PC-9 (cell line): ENCODE measurements at places on chromosomes 7 and 10. TPM values are rescaled to one million over a fixed set of nuclear protein-coding genes. Genes with fewer than 3 reads are reported as not detected.

GRCh38 chr10:34089253-34089652, 725.8 kb downstream of the PARD3 start:
- no peak overlapping the region for H3K27ac ChIP-seq
- H3K27me3 ChIP-seq: no peaks in the 10 kb centered on the region
- no peaks in the 10 kb centered on the region for H3K36me3 ChIP-seq
- no peak overlapping the region for H3K4me3 ChIP-seq

DNA sequence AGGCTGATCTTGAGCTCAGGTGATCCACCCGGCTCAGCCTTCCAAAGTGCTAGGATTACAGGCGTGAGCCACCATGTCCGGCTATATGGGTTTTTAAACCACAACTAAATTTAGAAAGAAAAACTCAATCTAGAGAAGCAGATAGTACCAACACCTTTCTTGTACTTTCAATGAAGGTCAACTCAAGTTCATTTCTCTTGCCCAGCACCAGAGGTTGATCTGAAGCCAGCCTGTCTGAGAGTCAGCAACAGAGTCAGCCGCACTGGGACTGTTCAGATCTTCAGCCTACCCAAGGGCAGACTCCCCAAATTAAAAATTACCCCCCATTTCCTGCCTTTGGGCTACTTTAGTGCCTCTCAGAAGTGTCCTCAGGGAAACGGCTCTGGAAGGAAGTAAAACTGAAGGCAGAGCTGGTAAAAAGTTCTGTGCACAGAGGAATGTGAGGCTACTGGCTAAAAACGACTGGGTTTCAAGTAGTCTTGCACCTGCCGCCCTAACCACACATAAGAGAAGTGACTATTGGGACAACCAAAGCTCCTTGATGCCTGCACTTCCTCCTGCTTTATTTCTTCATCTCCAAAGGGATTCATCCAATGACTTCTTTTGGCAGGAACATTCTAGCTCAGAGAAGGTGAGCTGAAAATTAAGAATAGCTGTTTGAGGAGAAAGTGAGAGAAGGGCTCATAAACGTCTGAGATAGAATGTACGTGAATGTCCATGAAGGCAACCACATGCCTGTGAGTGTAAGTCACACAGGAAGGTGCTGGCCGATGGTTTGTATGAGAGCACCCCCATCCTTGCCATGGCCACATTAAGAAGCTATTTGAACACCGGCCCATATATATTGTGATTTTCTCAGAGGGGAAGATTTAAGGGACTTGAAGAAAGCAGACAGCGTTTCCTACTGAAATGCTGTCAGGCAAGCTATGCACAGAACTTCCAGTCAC, 142.4 kb upstream of the PRR15 start:
- no peak for DNase-seq
- H3K27me3 ChIP-seq: no peaks in the 10 kb centered on the region
- H3K27ac ChIP-seq: no peak overlapping the region
- no peaks in the 10 kb centered on the region for H3K4me1 ChIP-seq
- H3K4me3 ChIP-seq: no peak overlapping the region

DNA sequence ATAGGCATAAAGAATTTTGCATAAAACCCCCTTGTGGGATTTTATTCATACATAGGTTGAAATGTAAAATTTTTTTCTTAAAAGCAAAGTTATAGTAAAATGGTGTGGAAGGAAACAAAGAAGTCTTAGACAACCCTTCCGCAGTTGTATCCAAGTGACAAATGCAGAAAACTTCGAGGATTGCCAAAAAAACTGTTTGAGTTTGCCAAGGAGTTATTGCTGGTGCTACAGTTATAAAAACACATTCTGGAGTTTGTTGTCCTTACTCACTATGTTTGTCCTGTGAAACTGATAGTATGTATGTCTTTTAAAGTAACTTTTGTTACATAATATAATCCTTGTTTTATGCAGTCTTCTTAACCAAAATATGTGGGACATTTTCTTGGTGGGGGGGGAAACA, 120.3 kb downstream of the FOXP2 start:
- no peak overlapping the region for H3K4me3 ChIP-seq
- H3K27ac ChIP-seq: no peak overlapping the region
- no peaks in the 10 kb centered on the region for H3K27me3 ChIP-seq
- H3K36me3 ChIP-seq: no peaks in the 10 kb centered on the region
- DNase-seq: no peak
- no peaks in the 10 kb centered on the region for H3K4me1 ChIP-seq

- no peak overlapping the region for H3K27ac ChIP-seq
- H3K4me1 ChIP-seq: no peaks in the 10 kb centered on the region
- peaks cover 51% of the 10 kb centered on the region for H3K27me3 ChIP-seq
- no peak for DNase-seq
- no peak overlapping the region for H3K4me3 ChIP-seq
- H3K36me3 ChIP-seq: no peaks in the 10 kb centered on the region
Measured at GRCh38 chr7:137696988-137697387, 149.8 kb downstream of the DGKI start.

DNA sequence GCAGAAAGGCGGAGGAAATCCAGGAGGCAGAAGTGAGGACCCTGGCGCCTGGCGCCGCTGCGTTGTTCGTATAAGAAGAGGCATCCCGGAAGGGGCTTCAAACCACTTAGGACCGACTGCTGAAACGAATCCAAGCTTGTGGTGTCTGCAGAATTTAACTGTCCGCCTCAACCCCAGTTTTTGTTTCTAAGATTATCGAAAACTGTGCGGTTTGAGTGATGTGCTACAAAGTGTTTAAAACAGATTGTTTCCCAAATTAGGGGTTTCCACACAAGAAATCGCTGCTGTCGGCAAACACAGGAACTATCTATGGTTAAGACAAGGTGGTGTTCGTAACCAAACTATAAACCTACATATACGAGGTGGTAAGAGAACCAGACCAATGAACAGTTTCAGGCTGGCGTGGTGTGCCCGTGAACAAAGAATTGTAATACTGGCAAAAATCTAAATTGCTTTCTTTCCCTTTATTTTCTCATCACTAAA, 835 bp upstream of the DGKI start:
- no peaks in the 10 kb centered on the region for H3K27me3 ChIP-seq
- H3K4me3 ChIP-seq: no peak overlapping the region
- no peaks in the 10 kb centered on the region for H3K4me1 ChIP-seq
- H3K27ac ChIP-seq: no peak overlapping the region
- DNase-seq: no peak

GRCh38 chr7:43531700-43532099, 51.2 kb upstream of the STK17A start:
- no peak overlapping the region for H3K4me3 ChIP-seq
- no peaks in the 10 kb centered on the region for H3K36me3 ChIP-seq
- DNase-seq: no peak
- H3K27me3 ChIP-seq: peaks cover 60% of the 10 kb centered on the region

DNA sequence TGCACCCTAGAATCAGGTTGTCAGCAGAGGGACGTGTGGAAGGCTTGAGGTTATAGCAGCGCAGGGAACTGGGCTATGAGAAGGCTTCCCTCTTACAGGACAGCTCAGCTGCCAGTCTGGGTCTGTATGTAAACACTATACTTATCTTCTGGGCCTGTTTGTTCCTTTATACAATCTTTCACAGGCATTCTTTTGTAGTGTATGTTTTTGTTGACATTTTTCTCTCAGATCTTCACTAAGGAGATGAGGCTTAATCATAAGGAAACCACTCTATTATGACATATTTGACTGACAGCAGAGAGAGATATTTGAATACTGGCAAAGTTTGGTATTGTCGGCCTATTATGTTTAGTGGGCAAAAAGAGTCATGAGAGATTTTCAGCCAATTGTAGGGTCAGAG, 929 bp downstream of the GBF1 start:
- peaks cover 23% of the 10 kb centered on the region for H3K4me1 ChIP-seq
- peak overlapping the region; percentile 98 for H3K4me3 ChIP-seq
- H3K36me3 ChIP-seq: no peaks in the 10 kb centered on the region
- H3K27ac ChIP-seq: no peak overlapping the region
- H3K27me3 ChIP-seq: no peaks in the 10 kb centered on the region

DNA sequence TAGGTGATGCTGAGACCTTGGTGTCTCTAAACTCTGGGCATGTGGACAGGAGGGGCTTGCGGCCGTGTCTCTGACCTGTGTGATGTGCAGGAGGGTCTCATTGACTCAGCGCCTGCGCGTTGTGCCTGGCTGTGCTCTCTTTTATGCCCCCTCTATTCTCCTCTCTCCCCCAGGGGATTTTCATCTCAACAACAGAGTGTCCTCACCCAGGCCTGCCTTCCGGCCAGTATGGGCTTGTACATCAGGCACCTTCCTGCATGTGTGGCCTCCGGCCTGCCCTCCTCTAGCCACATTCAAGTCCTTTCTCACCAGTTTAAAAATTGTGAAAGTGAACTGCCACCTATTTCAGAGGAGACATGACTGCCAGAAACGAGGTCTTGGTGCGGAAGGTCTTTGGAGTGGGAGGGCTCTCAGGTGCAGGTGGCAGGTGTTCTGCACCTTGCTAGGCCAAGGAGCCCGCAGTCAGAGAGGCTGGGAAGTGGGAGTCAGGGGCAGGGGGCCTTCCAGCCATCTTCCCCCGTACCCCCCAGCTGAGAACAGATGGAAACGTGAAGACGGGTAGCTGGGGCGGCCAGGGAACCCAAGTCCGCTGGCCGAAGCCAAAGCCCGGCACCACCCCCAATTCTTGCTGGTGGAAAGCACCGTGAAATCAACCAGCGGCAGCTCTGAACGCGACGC, 531 bp upstream of the INTS15 start:
- peak overlapping the region; percentile 92; the same call in 1 of the 2 replicates for H3K4me3 ChIP-seq
- no peak overlapping the region for H3K27ac ChIP-seq
- no peak for DNase-seq
- peaks cover 26% of the 10 kb centered on the region for H3K36me3 ChIP-seq
- H3K27me3 ChIP-seq: no peaks in the 10 kb centered on the region

DNA sequence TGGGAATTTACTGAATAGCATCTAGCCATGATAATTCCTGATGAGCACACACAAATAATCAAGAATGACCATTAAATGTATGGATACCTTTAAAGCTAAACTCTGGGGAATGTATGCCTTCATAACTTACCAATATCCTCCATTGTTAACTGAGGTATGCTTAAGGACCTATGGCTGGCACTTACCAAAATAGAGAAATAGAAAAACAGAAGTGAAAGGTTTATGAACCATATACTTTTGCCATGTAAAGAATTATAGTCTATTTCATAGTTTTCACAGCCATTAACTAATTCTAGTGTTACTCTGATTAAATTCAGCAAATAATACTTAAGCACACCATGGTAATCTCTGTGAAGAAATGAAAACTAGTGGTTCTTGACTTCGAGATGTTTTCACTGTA, 1360.6 kb upstream of the LRRTM3 start:
- peaks cover 7% of the 10 kb centered on the region; the same call in 1 of the 2 replicates for H3K4me1 ChIP-seq
- H3K4me3 ChIP-seq: no peak overlapping the region
- DNase-seq: no peak
- H3K27ac ChIP-seq: no peak overlapping the region

- H3K36me3 ChIP-seq: no peaks in the 10 kb centered on the region
- 0 out of 2 replicates have a peak, but pooled peaks cover 5% of the 10 kb centered on the region for H3K27me3 ChIP-seq
- no peak for DNase-seq
- H3K4me3 ChIP-seq: no peak overlapping the region
Measured at GRCh38 chr7:140010194-140010895, 52.4 kb downstream of the PARP12 start.

- DNase-seq: no peak
- no peaks in the 10 kb centered on the region for H3K36me3 ChIP-seq
- H3K4me3 ChIP-seq: no peak overlapping the region
- peaks cover 33% of the 10 kb centered on the region for H3K4me1 ChIP-seq
- no peaks in the 10 kb centered on the region for H3K27me3 ChIP-seq
Measured at GRCh38 chr10:97721871-97722780, 8.6 kb downstream of the MARVELD1 start.

DNA sequence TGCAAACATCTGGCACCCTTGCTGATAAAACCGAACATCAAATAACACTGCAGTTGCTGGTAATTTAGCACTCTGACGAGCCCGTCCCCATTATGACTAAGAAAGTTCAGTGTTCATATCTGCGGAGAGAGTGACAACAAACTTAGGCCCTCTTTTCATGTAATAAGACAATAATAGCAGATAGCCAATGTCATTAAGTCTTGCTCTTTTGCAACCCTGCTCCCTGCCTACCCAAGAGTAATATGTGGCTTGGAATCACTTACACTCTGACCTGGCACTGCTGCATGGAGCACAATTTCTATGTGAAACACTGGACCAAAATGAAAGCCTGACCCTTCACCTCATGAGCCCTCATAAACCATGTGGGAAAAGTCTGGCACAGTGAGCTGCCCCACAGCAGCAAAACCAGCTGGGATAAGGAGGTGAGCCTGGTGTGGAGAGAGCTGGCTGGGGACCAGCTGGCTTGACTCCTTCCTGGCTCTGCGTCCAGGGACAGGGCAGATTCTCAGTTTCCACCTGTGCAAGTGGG, 86.5 kb downstream of the HIPK2 start:
- H3K4me1 ChIP-seq: no peaks in the 10 kb centered on the region
- no peaks in the 10 kb centered on the region for H3K27me3 ChIP-seq
- no peak for DNase-seq
- no peak overlapping the region for H3K27ac ChIP-seq
- H3K4me3 ChIP-seq: no peak overlapping the region

DNA sequence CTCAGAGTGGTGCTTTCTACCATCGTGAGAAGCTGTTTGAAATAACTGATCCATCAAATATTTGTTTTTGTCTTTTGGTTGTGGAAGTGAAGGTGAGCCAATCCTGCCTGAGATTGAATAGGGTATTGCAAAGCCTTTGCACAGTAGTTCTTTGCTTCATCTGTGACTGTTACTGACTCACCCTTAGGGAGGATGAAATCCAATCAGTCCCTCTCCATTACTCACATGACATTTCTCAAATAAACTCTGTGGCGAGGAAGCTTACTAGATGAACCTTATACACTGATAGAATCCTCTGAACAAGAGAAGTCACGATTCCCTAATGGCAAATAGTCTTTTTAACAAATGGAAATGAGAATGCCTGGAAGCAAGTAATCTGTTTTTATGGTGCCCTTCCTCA, 31.9 kb downstream of the HEPACAM2 start:
- no peaks in the 10 kb centered on the region for H3K36me3 ChIP-seq
- no peak overlapping the region for H3K27ac ChIP-seq
- peak; percentile 37 for DNase-seq
- H3K4me3 ChIP-seq: no peak overlapping the region
- no peaks in the 10 kb centered on the region for H3K27me3 ChIP-seq

- DNase-seq: no peak
- H3K36me3 ChIP-seq: no peaks in the 10 kb centered on the region
- H3K27me3 ChIP-seq: no peaks in the 10 kb centered on the region
- H3K27ac ChIP-seq: no peak overlapping the region
- H3K4me1 ChIP-seq: no peaks in the 10 kb centered on the region
Measured at GRCh38 chr10:23106331-23107072, 11.1 kb downstream of the MSRB2 start.

Gene MCU
- 59.5 and 61.9 TPM in 2 replicates for total RNA-seq

Gene CLIP2
- 37.9 and 48.0 TPM in 2 replicates for total RNA-seq

Gene EN2
- not detected in 2 replicates for total RNA-seq

Gene INA
- total RNA-seq: 20.4 and 20.9 TPM in 2 replicates

Gene ARHGEF5
- total RNA-seq: 40.0 and 50.1 TPM in 2 replicates

Gene RNF32
- 2.2 and 2.7 TPM in 2 replicates for total RNA-seq

Gene ZNF503
- 1.4 and 1.5 TPM in 2 replicates for total RNA-seq

Gene AZGP1
- 0.70 TPM in 1 of 2 replicates, not detected in the other for total RNA-seq

Gene LARP4B
- total RNA-seq: 93.4 and 109 TPM in 2 replicates

Gene CALML3
- total RNA-seq: not detected in 2 replicates

Gene BAMBI
- 3.3 and 4.5 TPM in 2 replicates for total RNA-seq

Gene CALN1
- total RNA-seq: not detected in 2 replicates

Gene KCNH2
- total RNA-seq: 1.5 and 1.6 TPM in 2 replicates

Gene OAT
- total RNA-seq: 73.8 and 130 TPM in 2 replicates
